Choroid plexus epithelial cell (primary cell): ENCODE measurements at places on chromosomes 3 and 15.

DNA sequence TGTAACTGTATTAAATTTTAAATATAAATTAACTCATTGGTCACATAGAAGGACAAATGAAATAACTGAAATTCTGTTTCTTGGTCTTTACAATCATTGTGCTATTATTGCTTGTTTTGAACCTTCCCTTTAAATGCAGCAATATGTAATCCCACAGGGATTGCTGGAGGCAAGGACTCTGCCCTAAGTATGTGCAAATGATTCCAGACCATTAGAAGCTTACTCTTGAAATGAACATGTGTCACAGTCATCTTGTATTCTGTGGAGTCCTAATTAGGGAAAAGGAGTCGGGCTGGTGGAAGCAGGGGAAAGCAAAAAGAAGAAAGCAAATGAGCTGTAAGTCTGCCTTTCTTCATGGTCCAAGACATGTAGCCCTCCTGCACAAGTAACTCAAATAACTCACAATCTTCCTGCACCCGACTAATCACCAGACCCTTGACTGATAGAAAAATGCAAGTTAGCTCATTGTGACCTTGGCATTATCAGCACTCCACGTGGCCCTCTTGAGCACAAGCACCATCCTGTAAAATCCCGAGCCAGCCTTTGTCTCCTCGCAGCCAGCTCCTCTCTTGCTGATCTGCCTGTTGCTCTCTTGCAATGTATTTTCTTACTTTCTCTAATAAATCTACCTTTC is 2.3 kb upstream of the TMPRSS7 start:
- DNase-seq: no peak

DNA sequence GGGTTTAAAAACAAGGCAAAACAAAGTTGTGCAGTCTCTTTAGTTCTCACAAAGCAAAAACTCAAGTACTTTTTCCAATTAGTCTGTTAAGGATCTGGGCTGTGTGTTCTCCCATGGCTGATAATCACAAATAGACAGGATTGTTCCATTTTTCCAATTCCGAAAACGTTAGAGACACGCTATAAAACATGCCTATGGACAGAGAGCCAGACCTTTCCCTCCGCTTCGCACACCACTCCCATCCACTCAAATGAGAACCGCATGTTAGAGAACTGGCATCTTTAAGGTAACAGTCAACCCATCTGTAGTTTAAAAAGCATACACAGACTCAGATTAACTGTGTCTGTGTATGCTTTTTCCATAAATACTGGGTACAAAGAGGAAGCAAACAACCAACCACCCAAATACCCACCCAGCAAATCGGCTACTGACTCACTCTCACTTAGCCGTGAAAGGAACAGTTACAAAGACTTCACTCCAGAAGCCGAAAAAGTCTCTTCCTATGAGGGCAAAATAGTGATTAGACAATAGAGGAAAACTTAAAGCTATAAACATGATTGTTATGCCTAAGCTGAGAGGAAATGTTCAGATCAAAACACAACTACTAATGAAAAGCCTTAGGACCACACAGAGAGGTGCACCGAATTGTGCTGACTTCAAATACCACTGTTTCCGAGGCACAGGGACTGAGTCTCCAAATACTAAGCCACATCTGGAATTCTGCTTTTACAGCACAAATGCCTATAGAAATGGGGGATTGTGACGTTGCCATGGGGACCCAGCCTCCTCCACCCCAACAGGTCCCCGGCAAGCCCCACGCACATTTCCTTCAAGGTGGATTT is 36.1 kb downstream of the IL17RD start:
- DNase-seq: no peak

DNA sequence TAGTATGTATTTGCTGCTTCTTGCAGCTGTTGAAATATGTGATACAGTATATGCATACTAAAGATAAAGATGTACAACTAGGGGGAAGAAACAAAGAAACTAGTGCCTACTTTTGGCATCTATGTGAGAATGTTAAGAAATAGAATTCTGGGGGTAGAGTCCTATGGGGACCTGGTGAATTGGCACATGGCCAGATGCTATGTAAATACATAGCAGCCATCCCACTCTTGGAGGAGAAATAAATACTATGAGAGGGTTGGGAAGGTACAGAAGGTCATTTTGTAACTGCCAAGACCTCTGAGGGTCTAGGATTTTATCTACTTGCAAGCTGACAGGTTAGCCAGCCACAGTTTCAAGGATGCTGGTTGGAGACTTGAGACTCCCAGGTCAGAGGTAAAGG is 298.3 kb upstream of the TBL1XR1 start:
- no peak for DNase-seq

DNA sequence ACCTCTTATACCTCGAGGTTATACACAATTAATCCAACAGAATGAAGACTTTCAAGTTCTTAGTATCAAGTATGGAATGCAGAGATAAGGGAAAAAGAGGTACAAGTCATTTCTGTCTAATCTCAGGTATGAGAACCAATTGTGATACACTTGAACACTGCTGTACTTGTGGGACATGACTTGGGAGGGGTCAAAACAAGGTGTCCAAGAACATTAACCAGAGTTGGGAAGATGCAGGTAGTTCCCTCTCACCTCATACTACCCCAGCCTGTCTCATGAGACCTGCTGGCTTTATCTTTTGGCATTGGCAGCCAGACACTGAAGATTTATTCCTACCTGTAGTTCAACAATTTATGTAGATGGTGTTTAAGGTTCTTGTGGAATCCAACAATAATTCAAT is 209.7 kb downstream of the NR1D2 start:
- no peak for DNase-seq

DNA sequence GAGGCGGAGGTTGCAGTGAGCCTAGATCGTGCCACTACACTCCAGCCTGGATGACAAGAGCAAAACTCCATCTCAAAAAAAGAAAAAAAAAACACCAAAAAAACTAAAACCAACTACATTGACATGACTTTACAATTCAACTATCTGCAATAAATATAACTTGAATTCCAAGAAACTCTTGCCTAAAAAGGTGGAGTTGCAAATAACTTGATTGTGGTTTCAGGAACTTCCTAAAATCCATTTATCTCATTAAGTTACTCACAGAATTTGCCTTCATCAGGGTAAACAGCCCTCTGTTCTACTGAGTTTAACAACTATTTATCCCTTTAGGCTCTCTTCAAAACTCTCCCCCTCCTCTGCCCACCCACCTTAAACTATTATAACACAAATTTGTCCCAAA is 2.7 kb upstream of the MAPK6 start:
- DNase-seq: no peak

DNA sequence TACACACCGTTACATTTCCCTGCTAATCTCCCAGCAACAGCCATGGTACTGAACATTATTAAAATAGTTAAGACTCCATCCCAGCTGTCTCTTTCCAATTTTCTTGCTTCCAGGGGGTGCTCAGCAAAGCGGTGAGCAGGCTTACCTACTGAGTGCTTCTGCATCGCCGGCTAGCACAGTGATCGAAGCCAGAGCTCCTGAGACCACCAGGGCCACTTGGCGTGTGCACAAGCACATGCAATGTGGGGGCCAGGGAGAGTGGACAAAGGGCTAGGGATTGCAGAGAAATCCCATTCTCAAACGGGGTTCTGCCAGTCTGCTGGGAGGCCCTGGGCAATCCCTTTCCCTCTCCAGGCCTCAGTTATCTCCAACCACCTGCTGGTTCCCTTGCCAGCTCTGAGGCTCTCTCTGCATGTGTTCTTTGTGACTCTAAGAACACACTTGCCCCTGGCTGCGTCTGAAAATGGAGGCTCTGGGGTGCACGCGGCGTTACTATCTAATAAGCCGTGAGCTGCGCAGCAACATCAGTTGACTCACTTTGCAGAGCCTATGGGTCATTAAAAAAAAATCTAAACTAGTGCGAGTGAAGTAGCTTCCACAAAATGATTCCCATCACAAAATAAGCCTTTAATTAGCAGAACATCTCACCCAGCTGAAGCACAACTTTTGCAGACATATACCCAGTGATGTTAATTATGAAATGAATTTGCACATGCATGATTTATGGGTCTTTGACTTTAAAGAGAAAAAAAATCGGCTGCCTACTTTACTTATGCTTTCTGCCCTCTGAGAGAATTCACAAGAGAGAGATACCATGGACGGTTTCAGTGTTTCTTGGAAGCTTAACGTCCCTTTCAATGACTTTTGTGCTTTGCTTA is 271.5 kb downstream of the TLE3 start:
- peak; percentile 20 for DNase-seq

DNA sequence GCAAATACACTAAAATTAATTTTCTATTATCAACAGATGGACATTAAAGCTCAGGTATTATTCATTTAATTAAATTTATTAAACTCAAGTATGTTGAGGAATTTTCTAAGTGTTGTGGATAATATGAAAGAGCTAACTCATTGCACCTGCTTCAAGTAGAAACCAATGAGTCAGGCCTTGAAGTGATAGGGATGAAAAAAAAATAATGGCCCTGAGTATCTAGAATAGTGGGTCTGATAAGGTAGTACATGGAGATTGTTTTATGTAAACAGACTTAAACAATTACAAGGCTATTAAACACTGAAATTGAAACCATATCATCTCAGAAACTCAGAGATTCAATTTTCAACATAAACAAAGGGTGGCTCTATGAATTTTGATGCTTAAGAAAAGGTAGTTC is 857.1 kb upstream of the GBE1 start:
- DNase-seq: no peak

- no peak for DNase-seq
Measured at GRCh38 chr15:67678993-67679392, 136.5 kb downstream of the MAP2K5 start.

DNA sequence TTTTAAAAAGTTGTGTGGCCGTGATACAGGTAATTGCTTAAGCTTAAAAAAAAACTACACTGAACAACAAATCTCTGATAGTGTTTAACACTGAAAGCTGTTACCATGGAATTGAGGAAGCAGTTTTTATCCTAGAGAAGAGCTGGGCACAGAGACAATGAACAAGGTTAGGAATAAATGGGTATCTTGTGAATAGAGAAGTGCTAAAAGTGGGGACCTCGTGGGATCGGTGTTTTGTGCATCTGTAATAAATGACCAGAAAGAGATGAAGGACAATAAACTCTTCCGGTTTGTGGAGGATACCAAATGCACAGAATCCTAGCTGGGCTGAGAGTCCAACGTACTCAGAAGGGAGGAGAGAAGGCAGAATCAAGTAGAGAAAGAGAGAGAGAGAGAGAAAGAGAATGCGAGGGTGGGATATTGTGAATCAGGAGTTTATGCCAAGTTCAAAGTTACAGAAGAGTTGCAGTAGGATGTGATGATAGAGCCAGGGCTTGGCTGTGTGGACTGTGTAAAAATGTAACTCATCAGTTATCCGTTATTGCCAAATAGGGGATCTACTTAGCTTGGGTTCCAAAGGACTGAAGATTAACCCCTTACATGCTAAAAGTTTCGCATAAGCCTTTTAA is 148.9 kb downstream of the IL20RB start:
- DNase-seq: peak; percentile 1

GRCh38 chr3:193842029-193842798 is 249.2 kb downstream of the OPA1 start:
- DNase-seq: no peak

- no peak for DNase-seq
Measured at GRCh38 chr3:127071597-127072001, 88.7 kb downstream of the PLXNA1 start.

DNA sequence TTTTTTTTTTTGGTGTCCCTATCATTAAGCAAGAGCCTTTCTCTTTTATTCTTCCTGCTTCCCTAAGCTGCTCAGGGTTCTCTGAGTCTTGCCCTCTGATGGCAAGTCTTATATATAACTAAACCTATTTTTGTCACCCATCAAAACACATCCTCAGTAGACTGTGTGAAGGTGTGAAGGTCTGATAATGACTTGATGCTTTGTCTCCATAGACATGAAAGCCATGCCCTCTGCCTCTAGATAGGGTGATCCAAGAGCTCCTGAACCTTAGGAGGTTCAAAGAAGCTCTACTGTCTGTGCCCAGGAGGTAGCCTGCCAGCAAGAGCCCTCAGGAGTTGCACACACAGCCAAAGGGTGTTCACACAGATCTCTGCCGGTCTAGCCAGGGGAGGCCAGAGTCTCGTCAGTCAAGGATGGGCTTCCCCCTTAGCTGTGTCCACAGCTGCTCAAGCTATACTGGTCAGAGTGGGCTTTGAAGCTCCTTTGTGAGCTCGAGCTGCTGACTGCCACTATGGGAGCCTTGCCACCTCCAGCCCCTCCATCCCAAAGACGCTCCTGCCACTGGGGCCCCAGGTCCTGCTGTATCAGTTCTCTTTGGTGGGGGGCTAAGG is 13.1 kb upstream of the SNX22 start:
- no peak for DNase-seq

DNA sequence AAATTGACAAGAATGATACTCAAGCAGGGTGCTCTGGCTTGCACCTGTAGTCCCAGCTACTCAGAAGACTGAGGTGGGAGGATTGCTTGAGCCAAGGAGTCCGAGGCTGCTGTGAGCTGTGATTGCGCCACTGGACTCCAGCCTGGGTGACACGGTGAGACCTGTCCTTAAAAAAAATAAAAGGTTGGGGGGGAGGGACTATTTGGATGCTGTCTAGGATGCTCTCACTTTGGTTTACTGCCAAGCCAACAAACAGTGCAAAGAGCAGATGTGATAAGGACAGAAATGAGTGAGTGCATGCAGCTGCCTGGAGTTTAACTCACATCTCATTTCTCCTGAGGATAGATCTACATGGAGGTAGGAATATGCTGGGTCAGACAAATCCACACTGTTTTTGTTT is 130.0 kb downstream of the FRMD4B start:
- no peak for DNase-seq

DNA sequence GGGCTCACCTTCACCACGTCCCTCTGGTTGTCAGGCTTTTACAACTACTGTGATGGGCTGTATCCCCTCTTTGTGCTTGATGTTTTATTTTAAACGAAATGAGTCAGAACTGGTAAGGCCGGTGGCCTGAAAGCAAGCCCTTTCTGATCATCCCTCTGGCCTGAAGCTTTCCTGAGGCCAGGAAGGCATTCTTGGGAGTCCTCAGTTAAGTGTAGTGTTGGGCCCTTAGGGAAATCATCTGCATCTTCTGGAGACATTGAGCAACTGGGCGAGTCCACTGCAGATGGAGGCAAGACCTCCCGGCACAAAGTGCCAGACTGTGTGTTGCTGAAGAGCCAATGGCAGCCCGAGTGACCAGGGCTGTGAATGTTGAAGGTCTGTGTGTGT is 33.0 kb upstream of the AMOTL2 start:
- DNase-seq: no peak

GRCh38 chr3:122030381-122031122 is 8.5 kb upstream of the ILDR1 start:
- peak; percentile 26 for DNase-seq

- no peak for DNase-seq
Measured at GRCh38 chr3:55455915-55456314, 31.2 kb downstream of the WNT5A start.

- no peak for DNase-seq
Measured at GRCh38 chr3:148218222-148218621, 479.5 kb upstream of the AGTR1 start.
